ENCODE measurements at places on chromosomes 1 and 21. TPM values are rescaled to one million over a fixed set of nuclear protein-coding genes. Genes with fewer than 3 reads are reported as not detected.

- no peaks in the 10 kb centered on the region for H3K27me3 ChIP-seq
- H3K36me3 ChIP-seq = no peaks in the 10 kb centered on the region
- H3K4me3 ChIP-seq = no peak overlapping the region
- no peak for DNase-seq
- no peak overlapping the region for H3K27ac ChIP-seq
These were observed 363.0 kb downstream of the SETD4 start for GRCh38 chr21:35697321-35697808.

- no peaks in the 10 kb centered on the region for H3K27me3 ChIP-seq
- no peaks in the 10 kb centered on the region for H3K4me1 ChIP-seq
- DNase-seq = no peak
- no peak overlapping the region for H3K27ac ChIP-seq
- no peaks in the 10 kb centered on the region for H3K36me3 ChIP-seq
These were observed 161.1 kb downstream of the EDEM3 start for GRCh38 chr1:184593597-184593996.

DNA sequence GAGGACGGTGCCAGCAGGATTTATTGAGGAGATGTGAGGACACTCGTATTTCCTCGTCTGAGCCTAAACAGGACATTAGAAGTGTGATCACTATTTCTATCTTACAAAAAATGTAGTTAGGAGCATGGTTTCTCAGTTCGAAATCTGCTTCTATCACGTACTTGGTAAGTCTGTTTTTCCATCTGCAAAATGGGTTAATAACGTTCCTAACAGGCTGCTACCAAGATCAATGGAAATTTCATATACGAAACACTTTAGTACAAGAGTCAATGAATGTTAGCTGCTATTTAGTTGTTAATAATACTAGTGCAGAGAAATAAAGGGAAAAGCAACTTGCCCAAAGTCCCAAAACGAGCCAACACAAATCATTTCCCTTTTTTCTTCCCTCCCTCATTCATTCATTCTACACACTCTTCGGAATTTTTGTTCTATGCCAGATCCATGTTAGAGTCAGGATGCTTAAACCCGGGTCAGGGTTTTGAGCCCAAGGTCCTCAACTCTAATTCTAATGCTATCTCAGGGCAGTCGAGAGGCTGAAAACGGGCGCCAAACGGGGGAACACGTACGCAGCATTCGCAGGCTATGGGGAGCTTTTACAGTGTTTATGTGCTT lies 608 bp downstream of the SNRNP40 start:
- peaks cover 39% of the 10 kb centered on the region for H3K36me3 ChIP-seq
- H3K4me1 ChIP-seq = peaks cover 4% of the 10 kb centered on the region
- no peaks in the 10 kb centered on the region for H3K27me3 ChIP-seq
- H3K27ac ChIP-seq = peak overlapping the region; percentile 97
- no peak for DNase-seq

GRCh38 chr21:45457161-45457831 lies 52.3 kb downstream of the COL18A1 start:
- peaks cover 17% of the 10 kb centered on the region for H3K36me3 ChIP-seq
- H3K27ac ChIP-seq = no peak overlapping the region
- no peak overlapping the region for H3K4me3 ChIP-seq

DNA sequence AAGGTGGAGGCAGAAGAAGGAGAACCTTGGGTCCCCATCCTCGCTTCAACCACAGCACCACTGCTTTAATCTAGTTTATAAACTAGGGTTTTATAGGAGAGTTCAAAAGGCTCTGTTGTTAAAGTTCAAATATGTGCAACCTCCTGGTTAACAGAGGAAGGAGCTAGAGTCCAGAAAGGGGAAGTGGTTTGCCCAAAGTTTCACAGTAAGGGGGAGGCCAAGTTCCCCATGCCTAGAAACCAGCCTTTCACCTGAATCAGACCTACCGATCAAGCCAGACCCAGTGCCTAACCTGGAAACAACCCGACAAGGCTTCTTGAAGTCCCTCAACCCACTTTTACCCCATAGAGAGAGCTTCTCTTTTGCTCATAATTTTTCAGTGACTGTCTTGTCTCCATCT lies 106.5 kb downstream of the PLPP3 start:
- no peak overlapping the region for H3K4me3 ChIP-seq
- peaks cover 2% of the 10 kb centered on the region for H3K4me1 ChIP-seq
- no peaks in the 10 kb centered on the region for H3K36me3 ChIP-seq
- H3K27me3 ChIP-seq = no peaks in the 10 kb centered on the region

GRCh38 chr1:8422510-8423268 lies 104.8 kb downstream of the SLC45A1 start:
- DNase-seq = no peak
- no peak overlapping the region for H3K27ac ChIP-seq
- H3K4me1 ChIP-seq = peaks cover 31% of the 10 kb centered on the region
- no peaks in the 10 kb centered on the region for H3K27me3 ChIP-seq
- peak overlapping the region; percentile 64 for H3K4me3 ChIP-seq

DNA sequence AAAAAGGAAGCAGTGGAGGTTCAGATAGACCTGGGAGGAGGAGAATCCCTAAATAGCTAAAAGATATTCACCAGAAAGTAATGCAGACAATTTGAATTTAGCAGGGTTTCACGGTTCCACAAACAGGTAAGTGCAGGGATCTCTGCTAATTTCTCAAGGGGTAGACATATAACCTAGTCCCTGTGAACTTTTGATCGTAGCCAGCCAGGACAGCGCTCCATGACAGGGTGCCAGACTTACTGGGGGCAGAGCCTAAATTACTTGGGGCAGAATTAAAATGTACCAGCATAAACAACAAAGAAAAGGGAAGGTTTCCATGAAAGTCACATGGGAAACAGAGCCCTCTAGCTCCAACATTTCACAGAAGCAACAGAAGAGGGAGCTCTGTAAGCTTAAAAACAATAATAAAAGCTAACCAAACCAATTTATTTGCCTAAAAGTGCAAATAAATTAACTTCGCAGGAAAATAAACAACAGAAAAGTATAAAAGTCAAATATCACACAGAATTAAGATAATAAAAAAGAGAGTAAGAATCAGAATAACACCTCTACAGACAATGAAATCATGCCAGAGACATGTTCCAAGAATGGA lies 198.3 kb downstream of the DUSP10 start:
- H3K4me3 ChIP-seq = no peak overlapping the region
- H3K27ac ChIP-seq = no peak overlapping the region

GRCh38 chr1:151833172-151833900 lies 1.7 kb upstream of the RORC start:
- no peak overlapping the region for H3K4me3 ChIP-seq
- peaks cover 10% of the 10 kb centered on the region for H3K27me3 ChIP-seq
- H3K36me3 ChIP-seq = no peaks in the 10 kb centered on the region
- H3K27ac ChIP-seq = no peak overlapping the region

- H3K4me3 ChIP-seq = no peak overlapping the region
- no peaks in the 10 kb centered on the region for H3K4me1 ChIP-seq
- DNase-seq = no peak
- no peak overlapping the region for H3K27ac ChIP-seq
- H3K27me3 ChIP-seq = no peaks in the 10 kb centered on the region
These were observed 30.8 kb downstream of the ST6GALNAC3 start for GRCh38 chr1:76105372-76105771.

DNA sequence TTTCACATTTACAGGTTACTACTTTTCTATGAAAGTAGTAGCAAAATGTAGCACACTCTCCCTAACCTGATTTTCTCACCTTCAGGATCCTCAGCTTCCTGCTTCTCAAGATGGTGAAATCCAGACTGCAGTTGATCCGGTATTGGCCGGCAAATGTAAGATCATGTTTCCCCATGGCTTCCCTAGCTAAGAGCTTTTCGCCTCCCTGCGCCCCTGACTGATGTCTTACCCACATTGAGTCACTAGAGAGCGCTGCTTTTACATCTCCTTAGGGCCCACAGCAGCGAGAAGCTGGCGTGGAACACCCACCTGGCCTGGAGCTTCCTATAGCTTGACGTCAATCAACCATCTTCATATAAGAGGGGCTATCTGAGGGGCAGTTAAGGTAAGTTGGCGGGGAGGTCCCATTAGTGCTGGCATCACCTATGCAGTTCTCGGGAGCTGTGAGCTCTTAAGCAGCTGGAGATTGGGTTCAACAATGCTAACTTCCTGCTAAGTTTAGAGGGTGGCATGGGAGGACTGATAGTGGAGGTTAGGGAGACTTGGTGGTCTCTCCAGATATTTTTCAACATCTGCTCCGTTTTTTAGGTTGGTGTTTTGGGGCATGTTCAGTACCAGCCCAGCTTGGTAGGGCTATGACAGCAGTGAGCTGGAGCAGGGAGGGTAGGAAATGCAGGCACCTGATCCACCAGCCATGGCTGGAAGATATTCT lies 5.5 kb downstream of the PTPN7 start:
- H3K4me3 ChIP-seq = no peak overlapping the region
- no peaks in the 10 kb centered on the region for H3K27me3 ChIP-seq
- H3K4me1 ChIP-seq = peaks cover 9% of the 10 kb centered on the region
- no peaks in the 10 kb centered on the region for H3K36me3 ChIP-seq
- DNase-seq = peak; percentile 39
- H3K27ac ChIP-seq = no peak overlapping the region

DNAJC28 gene
- total RNA-seq = 4.3 TPM

NUAK2 gene
- total RNA-seq = 12.9 TPM

C1QC gene
- total RNA-seq = not detected

CYYR1 gene
- 37.9 TPM for total RNA-seq

OLFML3 gene
- total RNA-seq = 55.3 TPM
